Right lobe of liver (tissue), 6 donors: ENCODE measurements at places on chromosomes 1 and 21. TPM values are rescaled to one million over a fixed set of nuclear protein-coding genes. Genes with fewer than 3 reads are reported as not detected.

The CRYAA gene
- total RNA-seq = not detected

DNA sequence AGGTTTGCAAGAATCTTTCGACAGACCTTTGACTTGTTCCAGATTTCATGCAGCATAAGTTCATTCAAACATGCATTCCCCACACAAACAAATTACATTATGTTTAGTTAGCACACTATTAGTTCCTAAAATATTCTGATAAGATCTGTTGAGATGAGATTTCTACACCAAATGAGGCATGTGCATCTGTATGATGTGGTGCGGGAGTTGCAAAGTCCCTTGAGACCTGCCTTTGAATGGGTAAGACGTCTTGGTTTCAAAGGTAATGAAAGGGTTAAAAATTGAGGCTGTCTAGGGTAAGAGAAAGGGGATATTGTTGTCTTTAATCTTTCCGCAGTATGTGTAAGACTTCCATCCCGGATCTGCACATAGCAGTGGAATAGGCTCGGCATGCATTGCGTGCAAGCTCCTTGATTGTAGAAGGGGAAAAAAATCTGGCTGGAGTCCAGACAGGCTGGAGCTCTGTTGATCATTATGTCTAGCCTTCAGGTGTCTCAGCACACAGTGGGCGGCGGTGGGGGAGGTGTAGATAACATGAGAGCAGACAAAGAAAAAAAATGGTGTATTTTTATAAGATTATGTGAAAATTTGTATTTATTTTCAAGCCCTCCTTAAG lies 296.6 kb downstream of the PTPRC start:
- peak overlapping the region; percentile 7 for H3K4me3 ChIP-seq
- no peaks in the 10 kb centered on the region for H3K4me1 ChIP-seq
- peak; percentile 60 for DNase-seq
- no peaks in the 10 kb centered on the region for H3K27me3 ChIP-seq

DNA sequence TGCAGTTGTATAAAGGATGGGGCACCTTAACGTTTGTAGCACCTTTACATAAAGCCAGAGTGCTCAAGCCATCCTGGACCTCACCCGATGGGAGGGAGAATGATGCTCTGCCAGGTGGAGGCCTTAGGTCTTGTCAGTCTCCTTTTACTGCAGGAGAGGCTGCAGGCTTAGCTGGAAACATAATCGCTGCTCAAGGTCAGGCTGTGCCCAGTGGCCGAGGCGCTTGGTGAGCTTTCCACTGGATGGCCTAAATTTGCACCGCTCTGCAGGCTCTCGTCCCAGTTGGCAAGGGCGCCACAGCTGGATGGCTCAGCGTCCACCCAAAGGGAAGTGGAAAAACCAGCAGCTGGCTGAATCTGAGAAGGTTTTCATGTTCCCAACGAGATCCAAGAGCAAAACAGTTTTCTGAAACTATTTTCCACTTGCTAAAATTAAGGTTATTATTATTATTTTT lies 438.9 kb downstream of the CAMTA1 start:
- H3K27me3 ChIP-seq = no peaks in the 10 kb centered on the region
- no peaks in the 10 kb centered on the region for H3K36me3 ChIP-seq
- H3K4me1 ChIP-seq = no peaks in the 10 kb centered on the region
- H3K4me3 ChIP-seq = no peak overlapping the region
- DNase-seq = no peak

- no peak overlapping the region for H3K27ac ChIP-seq
- no peaks in the 10 kb centered on the region for H3K4me1 ChIP-seq
- DNase-seq = no peak
- H3K27me3 ChIP-seq = no peaks in the 10 kb centered on the region
These were observed 99.7 kb downstream of the PRDM16 start for GRCh38 chr1:3168678-3169077.

- H3K27ac ChIP-seq = no peak overlapping the region
- no peak overlapping the region for H3K4me3 ChIP-seq
- no peaks in the 10 kb centered on the region for H3K4me1 ChIP-seq
- peaks cover 5% of the 10 kb centered on the region for H3K36me3 ChIP-seq
- H3K27me3 ChIP-seq = no peaks in the 10 kb centered on the region
- DNase-seq = no peak
These were observed 43.7 kb downstream of the TP53BP2 start for GRCh38 chr1:223802032-223802431.

DNA sequence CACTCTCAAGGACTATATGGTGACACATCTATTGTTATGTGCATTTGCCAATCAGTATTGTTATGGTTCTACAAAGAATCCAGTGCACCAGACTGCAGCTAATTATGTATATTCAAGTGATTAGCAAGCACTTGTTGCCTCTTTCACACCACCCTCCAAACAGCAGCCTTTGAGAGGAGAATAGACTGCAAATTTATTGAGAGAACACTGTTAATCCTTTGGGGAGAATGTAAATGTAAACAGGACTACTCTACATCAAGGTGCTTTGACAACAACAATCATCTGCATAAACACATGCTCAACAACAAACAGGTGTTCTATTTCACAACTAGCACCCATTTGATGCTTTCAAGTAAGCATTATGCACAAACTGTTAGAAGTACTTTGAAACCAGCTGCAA lies 117.4 kb downstream of the AKT3 start:
- no peaks in the 10 kb centered on the region for H3K27me3 ChIP-seq
- H3K36me3 ChIP-seq = no peaks in the 10 kb centered on the region
- no peaks in the 10 kb centered on the region for H3K4me1 ChIP-seq
- DNase-seq = no peak
